ENCODE measurements at places on chromosomes 1 and 21. TPM values are rescaled to one million over a fixed set of nuclear protein-coding genes. Genes with fewer than 3 reads are reported as not detected.

DNA sequence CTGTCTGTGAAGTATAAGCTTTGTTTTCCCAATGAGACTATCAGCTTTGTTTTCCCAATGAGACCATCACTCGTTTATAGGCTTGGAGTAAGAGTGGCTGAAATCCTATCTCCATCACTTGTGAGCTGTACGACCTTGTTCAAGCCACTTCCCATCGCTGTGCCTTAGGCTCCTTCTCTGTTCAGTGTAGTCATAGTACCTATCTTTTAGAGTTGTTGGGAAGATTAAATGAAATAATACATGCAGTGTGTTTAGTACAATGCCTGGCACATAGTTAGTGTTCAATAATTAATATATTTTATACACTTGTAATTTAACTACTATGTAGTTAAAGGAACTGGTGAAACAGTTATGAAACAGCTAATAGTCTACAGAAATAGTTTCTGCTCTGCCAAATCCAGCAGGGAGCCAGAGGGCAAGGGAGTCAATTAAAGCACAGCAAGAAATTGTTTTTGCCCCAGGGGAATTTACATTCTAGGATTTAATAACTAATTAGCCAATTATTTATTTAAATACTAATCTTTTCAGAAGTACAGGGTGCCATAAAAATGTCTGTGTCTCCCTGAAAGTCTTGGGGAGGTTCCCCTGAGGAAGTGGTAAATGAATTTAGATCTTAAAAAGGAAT lies 139.3 kb upstream of the HMCN1 start:
- no peak for DNase-seq

The ETS2 gene
- total RNA-seq = 33.5 TPM

DNA sequence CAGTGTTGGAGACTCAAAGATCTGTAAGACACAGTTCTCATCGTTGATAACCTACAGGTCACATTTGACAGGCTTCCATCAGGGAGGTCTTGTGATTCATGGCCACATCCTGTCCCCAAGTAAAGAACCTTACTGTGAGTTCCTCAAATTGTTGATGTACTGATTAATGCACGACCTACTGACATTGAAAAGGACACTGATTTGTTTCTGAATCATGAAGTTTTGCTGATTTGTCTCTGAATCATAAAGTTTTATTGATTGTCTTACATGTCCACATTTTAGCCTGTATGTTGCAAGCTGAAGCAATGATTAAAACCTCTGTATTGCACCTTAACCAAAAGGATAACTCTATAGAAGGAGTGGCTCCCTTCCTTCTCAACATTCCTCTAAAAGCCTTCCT lies 476.3 kb upstream of the RUNX1 start:
- peak; percentile 51 for DNase-seq

DNA sequence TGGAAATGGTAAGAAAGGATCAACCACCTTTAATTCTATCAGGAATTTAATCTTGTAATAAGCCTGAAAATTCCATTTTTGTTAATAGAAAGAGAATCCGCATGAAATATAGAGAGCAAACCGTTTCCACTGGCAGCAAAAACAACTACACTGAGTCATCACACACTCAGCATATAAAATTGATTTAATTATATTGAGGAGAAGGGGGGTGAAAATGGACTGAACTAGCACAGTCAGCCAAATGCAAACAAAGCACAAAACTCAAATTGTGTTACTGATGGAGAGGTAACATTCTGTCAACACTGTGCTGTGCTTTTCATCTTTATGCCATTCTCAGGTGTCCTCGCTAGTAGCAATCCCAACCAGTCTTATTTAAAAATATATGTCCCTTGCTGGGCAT lies 1583.9 kb downstream of the MRPL39 start:
- DNase-seq = no peak

GRCh38 chr1:214123061-214123784 lies 135.4 kb downstream of the PROX1 start:
- no peak for DNase-seq

DNA sequence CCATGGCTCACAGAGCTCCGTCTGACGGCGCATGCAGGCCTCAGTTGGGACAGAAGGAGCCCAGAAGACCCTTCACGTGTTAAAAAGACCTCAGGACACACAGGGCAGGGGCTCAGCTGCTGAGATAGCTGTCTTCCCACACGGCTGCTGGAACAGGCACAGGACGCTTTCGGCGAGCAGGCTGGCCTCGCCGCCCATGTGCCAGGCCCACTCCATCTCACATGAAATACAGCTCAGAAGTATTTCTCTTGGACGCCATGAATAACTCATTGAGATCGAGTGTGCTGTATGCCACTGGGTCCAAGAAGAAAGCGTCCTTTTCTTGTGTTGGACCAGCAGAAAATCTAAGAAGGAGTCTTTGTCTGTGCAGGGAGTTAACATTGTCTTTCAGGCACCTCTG lies 69.6 kb downstream of the SIM2 start:
- no peak for DNase-seq

GRCh38 chr1:112536561-112536960 lies 27.8 kb downstream of the WNT2B start:
- no peak for DNase-seq

DNA sequence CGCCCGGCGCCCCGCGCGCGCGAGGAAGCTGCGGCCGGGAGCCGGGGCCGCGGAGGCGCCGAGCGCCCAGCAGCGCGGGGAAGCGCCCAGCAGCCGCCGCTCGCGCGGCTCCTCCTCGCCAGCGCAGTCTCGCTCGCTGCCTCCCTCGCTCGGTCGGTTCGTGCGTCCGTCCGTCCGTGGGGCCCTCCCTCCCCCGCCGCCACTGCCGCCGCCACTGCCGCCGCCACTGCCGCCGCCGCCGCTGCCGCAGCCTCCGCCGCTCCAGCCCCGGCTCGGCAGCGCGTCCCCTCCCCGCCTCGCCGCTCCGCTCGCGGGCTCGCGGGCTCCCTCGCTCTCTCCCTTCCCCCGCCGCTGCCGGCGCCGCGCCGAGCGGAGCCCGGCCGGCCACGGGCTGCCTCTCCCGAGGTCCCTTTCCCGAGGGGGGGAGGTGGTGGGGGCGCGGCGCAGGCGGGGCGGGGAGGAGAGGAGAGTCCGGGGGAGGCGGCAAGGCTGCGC lies at the start of gene KCND3:
KCND3 (minus strand) TSS at position 138 of the 495 bp plus-strand sequence.
- DNase-seq = no peak

- no peak for DNase-seq
Measured at GRCh38 chr1:201566933-201567801, 28.2 kb downstream of the NAV1 start.

GRCh38 chr1:116997066-116997465 lies 4.5 kb upstream of the CD101 start:
- DNase-seq = no peak

DNA sequence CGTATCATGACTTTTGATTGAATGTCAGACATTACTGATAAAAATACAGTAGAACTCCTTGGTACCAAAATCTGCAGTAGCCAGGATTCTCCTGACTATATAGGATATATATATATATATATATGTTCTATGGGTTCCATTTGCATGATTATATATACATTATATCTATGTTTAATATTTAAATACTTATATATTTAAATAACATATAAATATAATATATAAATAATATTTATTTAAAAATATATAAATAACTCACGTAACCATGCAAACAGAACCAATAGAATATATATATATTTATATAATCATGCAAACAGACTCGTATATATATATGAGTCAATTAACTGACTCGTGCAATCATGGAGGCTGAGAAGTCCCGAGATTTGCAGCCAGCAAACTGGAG lies 278.8 kb upstream of the PLXNA2 start:
- no peak for DNase-seq

The KIF17 gene
- not detected for total RNA-seq

DNA sequence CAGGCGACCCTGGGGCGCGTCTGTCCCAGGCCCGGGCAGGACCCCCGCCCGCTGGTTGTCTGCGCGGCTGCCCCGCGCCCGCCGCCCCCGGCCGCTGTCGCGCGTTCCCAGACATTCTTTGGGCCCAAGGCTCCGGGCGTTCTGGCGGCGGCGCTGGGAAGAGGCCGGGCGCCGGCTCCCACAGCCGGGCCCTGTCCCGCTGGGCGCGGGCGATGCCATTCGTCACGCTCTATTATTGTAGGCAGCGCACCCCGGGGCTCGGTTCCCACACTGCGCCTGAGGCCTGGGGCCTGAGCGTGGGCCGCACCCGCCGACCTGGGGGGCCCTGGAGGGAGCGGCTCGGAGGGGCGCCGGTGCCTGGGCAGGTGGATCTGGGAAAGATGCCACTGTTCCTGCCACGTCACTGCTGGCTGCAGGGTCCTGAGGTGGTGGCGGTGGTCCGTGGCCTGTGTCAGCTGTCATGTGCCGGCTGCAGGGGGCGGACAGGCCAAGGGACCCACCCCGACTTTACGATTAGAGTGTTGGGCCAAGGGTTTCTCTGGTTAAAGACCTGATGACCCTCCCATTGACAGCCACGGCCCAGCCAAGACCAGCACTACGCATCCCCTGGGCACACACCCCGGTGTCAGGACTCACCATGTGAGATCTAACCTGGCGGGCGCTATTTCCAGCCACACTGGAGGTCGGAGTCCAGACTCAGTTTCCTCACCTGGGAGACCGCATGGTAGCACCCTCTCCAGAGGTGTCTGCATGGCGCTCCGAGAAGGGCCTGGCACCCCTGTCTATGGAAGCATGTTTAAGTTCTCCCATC lies 55.1 kb upstream of the ADARB1 start:
- DNase-seq = no peak

DNA sequence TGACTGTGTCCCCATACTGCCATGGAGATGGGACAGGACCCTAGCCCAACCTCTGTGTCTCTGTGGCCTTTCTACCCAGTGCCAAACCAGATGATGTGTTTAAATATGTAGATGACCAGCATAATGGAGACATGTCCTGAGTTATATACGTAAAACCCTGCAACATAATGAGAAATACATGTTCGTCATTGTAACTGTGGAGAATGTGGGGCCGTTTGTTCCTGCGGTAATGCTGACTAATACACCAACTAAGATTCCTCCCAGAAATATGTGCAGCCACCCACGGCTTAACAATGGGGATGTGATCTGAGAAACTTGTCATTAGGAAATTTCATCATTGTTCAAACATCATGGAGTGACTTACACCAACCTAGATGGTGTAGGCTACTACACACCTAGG lies 71.7 kb upstream of the SIM2 start:
- no peak for DNase-seq
